ENCODE measurements at places on chromosomes 6 and 20.

DNA sequence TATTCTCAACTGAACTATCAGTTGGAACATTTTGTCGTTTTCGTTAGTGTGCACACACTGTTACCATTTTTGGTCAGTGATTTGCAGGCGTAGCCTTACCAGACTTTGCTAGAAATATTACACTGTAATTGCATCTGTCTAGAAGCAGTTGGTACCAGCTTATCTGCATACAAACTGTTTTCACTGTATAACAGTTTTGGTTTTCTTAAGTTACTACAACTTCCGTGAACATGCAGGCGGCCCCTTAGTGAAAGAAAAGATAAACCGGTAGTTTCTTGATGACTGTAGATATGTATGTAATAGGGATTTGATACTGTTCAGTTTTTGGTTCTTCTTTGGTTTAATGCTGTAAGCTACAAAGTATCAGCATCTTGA is 1.3 kb downstream of the DSTN start:
- DNase-seq = no peak

- DNase-seq = no peak
Measured at GRCh38 chr6:70479236-70479635, 65.9 kb downstream of the FAM135A start.

- DNase-seq = no peak
Measured at GRCh38 chr20:53975761-53976160, 94.6 kb downstream of the BCAS1 start.

- no peak for DNase-seq
Measured at GRCh38 chr6:6588064-6588923, at the start of gene LY86. Gene LY86 (plus strand): TSS chr6:6588720. CDS start chr6:6588735, 15 bp downstream.

- DNase-seq = no peak
Measured at GRCh38 chr6:43013097-43013842, 476 bp downstream of the MEA1 start.

DNA sequence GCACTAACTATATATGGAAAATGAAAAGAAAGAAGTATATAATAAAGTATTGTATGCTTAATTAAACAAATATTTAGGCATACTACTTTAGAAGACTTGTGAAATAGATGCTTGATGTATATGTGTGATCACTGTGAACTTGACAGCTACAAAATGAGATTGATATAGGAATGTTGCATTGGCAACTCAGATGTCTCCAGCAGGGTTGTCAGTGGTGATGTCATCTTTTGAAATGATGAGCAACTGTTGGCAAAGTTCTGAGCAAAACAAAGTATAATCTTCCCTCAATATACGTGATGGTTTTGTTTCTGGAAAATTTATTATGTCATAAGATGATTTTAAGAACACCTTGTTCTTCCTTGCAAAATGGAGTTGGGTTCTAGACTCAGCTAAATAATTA is 133.8 kb downstream of the ARID1B start:
- DNase-seq = no peak

DNA sequence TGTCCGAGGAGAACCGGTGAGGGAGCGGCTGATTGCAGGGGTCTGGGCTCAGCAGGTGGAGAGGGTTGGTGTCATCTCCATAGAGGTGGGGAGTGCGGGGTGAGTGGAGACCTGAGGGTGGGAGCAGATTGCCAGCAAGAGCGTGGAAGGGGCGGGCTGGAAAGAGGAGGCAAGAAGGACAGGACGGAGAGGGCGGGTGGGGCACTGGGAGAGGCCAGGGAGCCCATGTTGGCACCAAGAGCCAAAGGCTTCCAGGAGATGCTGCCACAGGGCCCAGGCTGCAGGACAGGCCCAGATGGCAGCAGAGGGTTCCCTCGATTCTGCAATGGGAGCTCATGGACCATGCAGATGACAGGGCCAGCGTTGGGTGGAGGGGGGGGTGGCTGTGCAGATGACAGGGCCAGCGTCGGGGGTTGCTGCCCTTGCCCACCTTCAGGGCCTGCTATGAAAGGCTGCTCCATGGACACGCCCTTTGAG is 105.4 kb downstream of the TMEM242 start:
- DNase-seq = no peak

GRCh38 chr20:52342913-52343312 is 151.3 kb upstream of the ZFP64 start:
- no peak for DNase-seq
